ENCODE measurements at places on chromosomes 2 and 18.
A peak's percentile ranks its signal among the peaks of the same experiment; 100 is the strongest.

DNA sequence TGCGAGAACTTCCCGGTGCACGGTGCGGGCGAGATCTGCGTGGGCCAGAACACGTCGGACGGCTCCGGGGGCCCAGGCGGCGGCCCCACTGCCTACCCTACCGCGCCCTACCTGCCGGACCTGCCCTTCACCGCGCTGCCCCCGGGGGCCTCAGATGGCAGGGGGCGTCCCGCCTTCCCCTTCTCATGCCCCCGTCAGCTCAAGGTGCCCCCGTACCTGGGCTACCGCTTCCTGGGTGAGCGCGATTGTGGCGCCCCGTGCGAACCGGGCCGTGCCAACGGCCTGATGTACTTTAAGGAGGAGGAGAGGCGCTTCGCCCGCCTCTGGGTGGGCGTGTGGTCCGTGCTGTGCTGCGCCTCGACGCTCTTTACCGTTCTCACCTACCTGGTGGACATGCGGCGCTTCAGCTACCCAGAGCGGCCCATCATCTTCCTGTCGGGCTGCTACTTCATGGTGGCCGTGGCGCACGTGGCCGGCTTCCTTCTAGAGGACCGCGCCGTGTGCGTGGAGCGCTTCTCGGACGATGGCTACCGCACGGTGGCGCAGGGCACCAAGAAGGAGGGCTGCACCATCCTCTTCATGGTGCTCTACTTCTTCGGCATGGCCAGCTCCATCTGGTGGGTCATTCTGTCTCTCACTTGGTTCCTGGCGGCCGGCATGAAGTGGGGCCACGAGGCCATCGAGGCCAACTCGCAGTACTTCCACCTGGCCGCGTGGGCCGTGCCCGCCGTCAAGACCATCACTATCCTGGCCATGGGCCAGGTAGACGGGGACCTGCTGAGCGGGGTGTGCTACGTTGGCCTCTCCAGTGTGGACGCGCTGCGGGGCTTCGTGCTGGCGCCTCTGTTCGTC, 1.7 kb downstream of the FZD7 start:
- DNase-seq: no peak

DNA sequence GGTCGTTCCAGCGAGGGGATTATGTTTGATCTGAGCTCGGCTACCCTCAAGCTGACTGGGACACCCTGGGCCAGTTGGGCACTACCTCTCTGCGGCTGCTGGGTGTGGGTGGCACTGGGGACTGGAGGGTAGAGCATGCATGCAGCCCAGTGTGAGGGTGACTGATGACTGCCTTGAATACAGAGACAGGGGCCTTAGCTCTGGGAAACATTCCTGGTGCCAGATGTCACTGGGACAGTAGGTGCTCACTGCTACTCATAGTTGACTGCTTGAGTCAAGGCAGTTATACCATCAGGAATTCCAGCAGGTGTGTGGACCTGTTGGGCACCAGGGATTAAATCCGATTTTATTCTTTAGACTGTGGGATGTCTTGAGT, 33.6 kb upstream of the ATP6V1B1 start:
- DNase-seq: peak; percentile 22

- DNase-seq: no peak
Measured at GRCh38 chr2:70930371-70931329, 5.0 kb upstream of the ATP6V1B1 start.

DNA sequence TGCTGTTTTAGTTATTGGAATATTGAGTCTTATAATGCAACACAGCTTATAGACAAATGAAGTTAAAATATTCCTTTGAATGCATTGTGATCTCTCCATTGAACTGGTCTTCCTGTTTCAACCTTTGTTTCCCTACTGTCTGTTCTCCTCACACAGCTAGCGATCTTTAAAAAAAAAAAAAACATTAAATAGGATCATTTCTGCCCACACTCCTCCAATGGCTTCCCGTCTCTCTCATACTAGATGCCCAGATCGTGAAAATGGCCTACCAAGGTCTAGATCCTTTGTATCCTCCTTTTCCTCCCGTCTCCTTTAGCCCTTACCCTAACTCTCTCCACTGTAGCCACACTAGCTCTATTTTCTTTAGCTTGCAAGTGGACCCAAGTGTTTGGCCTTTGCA, 2.4 kb downstream of the FAM171B start:
- DNase-seq: no peak
